ENCODE measurements at places on chromosomes 16 and 17.
A peak's percentile ranks its signal among the peaks of the same experiment; 100 is the strongest.

DNA sequence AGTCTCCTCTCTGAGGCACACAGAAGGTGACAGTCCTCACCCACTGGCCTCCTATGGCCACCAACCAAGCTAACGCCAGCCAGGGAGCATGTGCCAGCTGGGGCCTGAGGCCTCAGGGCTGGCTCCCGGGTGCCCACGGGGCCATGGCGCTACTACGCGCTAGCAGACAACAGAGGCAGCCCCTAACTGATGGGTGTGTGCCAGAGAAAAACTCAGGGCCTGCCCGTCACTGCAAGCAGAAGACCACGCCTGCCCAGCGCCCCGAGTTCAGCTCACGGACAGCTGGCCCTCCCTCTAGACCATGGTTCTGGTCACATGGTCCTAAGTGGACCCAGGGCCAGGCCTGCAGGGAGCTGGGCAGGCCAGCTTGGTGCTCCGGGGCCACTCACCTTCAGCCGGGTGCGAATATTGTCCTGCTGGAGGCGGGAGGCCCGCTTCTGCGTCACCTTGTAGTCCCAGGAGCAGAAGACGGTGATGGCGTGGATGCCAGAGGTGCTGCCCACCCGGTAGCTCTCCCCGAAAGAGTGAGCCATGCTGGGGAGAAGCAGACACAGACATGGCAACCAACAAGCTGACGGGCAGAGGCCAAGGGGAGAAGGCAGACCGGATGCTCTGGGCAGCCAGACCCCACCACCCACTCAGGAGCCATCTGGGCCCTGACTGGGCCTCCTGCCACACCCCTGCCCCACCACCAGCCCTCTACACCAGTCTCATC is 6.2 kb downstream of the TMC6 start:
- no peak for DNase-seq

GRCh38 chr16:67435758-67436164 is 4.8 kb downstream of the HSD11B2 start:
- no peak for DNase-seq

DNA sequence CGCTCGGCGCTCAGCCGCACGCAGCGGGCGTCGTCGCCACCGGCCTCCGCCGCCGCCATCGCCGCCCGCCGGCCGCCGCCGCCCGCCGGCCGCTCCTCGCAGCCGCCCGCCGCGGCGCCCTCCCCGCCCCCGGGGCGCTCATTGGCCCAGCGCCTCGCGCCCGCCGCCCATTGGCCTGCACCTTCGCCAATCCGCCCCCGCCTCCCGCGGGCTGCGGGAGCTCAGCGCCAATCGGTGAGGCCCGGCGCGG is at the start of gene PGP:
PGP (minus strand) TSS at position 122 of the 250 bp plus-strand sequence; CDS start at position 59, 63 bp downstream.
- no peak for DNase-seq

DNA sequence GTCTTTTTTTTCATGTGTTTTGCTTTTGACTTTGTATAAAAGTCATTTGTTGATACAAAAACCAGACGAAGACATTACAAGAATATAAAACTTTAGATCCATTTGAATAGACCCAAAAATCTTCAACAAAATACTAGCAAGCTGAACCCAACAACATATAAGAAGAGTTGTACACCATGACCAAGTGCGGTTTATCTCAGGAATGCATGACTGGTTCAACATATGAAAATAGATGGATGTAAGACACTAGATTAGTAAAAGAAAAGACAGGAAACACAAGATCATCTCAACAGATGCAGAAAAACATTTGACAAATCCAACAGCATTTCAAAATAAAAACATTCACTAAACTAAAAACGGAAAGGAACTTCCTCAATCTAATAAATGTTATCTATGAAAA is 69.0 kb downstream of the TBC1D16 start:
- no peak for DNase-seq

- DNase-seq = no peak
Observed at GRCh38 chr16:50151322-50151721, 1.8 kb upstream of the TENT4B start.

GRCh38 chr17:57783338-57783742 is 38.2 kb upstream of the CCDC182 start:
- peak; percentile 88 for DNase-seq

DNA sequence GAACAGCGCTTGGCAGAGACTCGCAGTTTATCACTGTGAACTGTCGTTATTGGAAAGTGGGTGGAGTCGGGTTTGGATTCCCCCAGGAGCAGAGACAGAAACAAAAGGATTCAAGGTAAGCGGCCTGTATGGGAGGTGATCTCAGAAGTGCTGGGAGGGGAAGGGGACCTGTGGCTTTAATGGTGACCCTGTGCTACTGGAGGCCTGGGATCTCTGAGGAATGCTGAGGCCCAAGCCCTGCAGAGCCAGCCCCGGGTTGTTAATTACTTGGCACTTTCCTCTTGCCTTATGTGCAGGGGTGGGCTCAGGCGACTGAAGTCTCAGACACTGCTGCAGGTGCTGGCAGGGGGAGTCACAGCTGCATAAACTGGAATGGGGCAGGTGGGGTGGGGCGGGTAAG is 27.4 kb downstream of the IRF8 start:
- no peak for DNase-seq

DNA sequence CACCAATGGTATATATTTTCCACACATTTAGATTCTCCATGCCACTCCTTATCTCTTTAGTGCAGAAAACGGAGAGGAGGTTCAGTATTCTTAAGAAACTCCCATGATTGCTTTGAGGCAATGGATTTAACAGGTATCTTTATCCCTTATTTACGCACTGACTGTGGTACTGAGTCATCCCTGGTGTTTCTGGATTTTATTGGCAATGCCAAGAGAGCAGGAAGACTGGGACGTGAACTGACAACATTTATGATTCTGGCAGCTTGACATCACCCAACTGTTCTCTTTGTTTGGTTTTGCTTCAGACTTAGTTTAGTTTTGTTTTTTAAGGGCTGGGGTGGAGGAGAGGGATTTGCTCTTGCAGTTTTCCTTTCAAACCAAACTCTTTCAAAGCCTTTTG is 131.4 kb downstream of the WWOX start:
- DNase-seq = no peak

- no peak for DNase-seq
Observed at GRCh38 chr17:55478971-55479370, 32.3 kb downstream of the SMIM36 start.

DNA sequence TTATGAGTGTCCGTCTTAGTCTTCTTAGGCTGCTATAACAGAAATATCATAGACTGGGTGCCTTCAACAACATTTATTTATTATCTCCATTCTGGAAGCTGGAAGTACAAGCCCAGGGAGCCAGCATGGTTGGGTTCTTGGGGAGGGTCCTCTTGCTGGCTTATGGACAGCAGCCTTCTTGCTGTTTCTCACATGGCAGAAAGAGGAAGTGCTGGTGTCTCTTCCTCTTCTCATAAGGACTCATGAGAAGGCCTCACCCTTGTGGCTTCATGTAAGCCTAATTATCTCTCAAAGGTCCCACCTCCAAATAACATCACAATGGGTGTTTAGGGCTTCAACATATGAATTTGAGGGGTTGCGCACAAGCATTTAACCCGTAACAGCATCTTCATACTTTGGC is 207.0 kb upstream of the COX10 start:
- peak; percentile 63 for DNase-seq

DNA sequence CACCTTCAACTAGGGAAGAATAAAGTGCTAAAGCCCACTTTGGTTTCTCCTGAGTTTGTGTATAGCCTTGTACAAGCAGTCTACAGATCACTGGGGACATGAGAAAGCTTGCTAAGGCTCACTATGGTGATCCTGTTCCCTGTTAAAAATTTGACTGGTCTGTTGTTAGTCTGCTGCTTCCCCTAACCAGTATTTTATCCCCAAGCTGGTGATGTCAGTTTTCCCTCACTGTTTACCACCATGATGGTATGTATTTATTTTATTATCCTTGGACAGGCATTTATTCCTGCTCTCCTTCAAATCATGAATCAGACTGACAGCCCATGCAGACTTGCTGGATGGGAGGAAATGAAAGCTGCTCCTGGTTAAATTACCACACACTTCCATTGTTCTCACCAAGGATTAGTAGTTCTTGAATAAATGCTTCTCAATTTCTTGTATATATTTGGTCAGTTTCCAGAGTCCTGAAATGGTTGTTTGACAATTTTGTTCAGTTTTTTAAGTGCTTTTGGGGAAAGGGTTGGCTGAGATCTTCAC is 99.6 kb downstream of the CA4 start:
- peak; percentile 14 for DNase-seq

- no peak for DNase-seq
Observed at GRCh38 chr16:8647721-8648318, 26.3 kb downstream of the METTL22 start.

GRCh38 chr16:11138769-11139325 is 117.2 kb downstream of the SOCS1 start:
- DNase-seq = no peak

DNA sequence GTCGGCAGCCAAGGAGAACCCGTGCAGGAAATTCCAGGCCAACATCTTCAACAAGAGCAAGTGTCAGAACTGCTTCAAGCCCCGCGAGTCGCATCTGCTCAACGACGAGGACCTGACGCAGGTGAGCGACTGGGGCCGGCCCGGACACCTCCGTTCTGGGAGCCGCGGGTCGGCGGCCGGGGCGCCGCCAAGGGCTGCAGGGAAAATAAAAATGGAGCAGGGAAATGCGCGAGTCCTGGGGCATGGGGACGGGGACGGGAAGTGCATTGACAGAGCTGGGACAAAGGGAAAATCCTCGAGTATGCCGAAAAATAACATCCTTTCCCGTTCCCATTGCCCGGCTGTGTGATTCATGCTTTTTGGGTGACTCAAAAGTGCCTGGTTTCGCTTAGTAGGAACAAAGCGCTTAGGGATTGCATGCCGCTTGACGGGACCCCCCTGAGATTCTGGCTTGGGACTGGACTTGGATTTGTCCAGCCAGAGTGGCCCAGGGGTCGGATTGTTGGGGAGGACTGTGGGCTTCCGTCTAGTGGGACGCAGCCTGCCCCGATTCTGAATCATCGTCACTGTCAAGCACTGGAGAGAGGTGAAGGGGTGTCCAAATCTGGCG is 699 bp downstream of the MPRIP start:
- DNase-seq = no peak

GRCh38 chr17:40068917-40069750 is 6.4 kb downstream of the THRA start:
- peak; percentile 78 for DNase-seq

DNA sequence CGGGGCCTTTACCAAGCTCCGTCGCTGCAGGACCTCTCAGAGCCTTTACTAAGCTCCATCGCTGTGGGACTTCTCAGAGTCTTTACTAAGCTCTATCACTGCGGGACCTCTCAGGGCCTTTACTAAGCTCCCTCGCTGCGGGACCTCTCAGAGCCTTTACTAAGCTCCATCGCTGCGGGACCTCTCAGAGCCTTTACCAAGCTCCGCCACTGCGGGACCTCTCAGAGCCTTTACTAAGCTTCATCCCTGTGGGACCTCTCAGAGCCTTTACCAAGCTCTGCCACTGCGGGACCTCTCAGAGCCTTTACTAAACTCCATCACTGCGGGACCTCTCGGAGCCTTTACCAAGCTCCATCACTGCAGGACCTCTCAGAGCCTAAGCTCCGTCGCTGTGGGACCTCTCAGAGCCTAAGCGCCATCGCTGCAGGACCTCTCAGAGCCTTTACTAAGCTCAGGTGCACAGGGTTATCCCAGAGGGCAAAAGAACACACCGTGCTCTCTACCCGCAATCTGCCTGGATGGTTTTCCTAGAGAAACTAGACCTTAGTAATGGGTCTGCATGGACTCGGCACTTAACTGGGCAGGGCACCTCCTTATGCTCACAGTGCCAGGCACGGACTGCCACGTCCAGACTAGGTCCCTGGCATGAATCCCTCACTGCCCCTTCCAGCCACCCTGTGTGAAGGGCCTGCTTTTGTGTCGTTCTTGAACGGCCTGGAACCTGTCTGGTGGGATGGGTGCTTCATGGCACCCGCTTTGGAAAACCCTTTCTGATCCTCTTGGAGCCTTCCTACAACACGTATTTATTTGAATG is 69.2 kb upstream of the DOC2B start:
- no peak for DNase-seq

DNA sequence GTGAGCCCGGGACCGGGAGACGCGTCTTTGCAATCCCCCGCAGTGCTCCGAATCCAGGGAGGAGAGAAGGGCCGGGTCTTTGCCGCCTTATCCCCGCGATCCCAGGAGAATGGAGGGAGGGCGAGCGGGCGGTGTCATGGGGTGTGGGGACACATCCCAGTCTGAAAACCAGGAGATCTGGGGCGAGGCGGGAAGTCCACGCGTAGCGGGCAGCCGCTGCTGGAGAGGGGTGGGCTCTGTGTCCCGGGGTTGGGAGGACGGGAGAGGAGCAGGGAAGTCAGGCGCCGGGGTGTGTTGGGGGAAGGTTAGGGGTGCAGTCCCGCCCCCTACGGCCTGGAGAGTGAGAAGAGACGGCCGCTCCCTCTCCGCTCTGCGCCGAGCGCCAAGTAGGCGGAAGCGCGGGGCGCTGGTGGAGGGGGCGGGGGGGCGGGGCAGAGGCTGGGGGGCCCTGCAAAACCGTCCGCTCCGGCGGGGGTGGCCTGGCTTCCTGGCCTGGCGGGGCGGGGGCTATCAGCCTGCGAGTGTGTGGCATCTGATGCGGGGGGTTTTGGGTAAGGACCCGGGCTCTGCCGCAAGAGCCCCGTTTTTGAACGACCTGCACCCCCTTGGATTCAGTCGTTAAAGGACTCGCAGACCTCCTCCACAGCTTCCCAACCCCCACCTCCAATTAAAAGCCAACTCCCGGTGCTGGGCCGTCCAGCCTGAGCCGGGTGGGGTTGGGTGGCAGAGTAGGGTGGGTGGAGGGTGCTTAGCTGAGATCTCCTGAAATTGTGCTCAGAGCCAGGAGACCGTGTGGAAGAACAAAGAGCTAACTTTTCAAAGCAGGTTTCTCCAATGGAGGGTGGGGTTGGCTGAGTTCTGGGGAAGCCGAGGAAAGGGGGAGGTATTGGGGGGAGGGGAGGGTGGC is 654 bp downstream of the LASP1 start:
- peak; percentile 46 for DNase-seq

DNA sequence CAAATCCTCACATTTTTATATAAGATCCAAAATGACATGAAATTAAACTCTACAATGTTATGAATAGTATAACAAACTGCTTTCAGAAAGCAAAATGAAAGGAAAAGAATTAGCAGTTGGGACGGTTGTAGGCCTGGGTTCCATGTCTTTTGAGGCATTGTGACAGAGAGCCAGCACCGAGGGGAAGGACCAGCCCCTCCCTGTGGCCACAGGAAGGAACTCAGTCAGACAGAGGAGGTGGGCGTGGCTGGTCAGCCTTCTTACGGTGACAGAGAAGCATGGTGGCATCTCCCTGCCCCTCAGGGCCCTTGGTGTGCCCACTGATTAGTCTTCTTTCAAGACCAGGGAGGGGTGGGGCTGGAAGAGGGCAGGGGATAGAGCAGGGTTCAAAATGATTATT is 5.7 kb downstream of the ZNF319 start:
- peak; percentile 70 for DNase-seq
